ENCODE measurements at places on chromosomes 6 and 20. TPM values are rescaled to one million over a fixed set of nuclear protein-coding genes. Genes with fewer than 3 reads are reported as not detected.

- DNase-seq = no peak
These were observed 25.8 kb upstream of the PTPN1 start for GRCh38 chr20:50484271-50484976.

BPI gene
- not detected for total RNA-seq

- no peak for DNase-seq
These were observed 3.0 kb upstream of the TGM2 start for GRCh38 chr20:38167851-38168760.

SLC17A1 gene
- total RNA-seq = not detected

DNA sequence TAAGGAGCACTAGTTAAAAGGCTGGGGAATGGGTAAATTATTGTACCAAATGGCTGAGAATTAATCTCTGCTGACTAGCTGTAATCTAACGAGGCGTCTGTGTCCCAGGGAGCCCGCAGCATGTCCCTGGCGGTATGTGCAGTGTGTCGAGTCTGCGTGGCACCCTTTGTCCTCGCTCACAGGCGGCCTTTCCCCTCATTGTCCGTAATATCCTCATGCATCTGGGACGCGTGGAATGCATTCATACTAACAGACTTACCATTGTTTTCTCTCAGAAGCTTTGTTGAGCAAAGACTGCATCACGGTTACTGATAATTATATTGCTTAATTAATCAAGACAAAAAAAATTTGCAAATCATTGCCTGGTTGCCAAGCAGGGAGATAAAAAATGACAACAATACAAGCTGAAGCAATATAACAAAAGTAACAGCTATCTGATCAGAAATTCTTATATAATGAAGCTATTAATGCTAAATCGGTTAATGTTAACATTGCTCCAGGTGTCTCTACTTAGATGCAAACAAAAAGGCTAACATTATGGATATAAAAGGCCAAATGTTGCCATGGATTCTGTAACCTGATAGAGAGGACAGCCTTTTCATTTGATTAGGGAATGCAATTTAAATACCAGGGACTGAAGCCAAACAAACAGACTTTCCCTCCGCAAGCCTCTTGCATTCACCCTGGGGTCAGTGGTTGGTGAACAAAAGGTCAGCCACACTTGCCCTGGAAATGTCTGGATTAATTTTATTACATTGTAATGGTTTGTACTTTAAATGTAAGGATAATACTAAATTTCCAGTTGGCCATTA is 124.8 kb downstream of the INSM1 start:
- no peak for DNase-seq

DNA sequence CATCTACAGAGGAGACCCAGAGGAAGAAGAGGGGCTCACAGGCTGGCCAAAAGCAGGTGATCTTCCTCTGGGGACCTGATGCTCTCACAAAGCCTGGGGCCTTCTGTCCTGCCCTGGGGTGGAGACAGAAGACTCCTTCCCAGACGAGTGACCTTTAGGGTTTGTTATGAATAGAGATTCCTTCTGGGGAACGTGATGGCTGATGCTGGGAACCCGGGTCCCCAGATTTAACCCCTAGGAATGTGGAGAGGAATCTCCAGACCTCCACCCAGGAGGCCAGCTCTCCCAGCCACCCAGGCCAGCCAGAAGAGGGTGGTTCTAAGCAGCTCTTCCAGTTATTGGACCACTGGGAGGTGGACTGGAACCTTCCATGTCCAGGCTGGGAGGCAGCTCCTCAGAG is 16.8 kb upstream of the CCN5 start:
- DNase-seq = no peak

DNA sequence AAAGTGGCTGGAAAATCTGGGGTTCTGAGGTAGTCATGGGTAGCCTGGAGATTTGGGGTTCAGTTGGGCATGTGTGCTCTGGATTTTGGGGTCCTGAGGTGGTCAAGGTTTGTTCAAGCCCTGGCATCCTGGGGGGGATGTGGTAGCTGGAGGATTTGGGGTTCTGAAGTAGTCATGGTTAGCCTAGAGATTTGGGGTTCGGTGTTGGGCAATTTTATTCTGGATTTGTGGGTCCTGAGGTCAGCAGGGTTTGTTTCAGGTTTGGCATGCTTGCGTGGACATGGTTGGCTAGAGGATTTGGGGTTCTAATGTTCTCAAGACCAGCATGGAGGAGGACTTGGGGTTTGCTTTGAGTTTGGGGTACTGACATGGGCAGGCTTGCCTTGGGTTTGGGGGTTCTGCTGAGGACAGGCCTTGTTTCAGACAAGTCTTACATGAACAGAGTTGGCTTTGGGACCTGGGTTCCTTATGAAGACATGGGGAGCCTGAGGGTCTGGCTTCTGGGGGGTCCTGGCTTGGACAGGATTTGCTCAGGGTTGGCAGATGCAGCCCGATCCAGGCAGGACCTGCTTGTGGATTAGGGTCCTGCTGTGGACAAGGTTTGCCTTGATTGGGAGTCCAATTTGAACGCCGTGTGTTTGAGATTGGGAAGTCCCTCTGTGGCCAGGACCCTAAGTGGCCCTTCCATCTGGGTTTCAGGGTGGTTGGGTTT is 906 bp downstream of the ANKRD60 start:
- DNase-seq = no peak

ID4 gene
- total RNA-seq = 45.9 TPM

DNA sequence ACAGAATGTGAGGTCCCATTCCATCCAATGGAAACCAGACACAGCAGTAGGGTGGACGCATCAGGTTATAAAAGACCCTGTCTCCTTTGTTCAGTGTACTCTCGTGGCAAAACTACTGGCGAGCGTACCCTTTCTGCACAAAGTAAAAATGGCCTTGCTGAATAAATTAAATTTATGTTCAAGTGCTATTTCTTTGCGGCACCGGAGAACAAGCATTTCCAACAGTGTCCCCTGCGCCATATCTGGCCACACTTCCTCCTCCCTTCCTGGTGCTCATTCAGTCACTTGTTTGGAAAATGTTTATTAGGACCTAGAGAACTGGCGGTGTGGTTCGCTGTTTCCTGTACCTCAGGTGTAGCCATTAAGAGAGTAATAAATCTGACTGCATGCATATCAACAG is 46.9 kb upstream of the DACT2 start:
- DNase-seq = no peak

MTHFD1L gene
- 3.5 TPM for total RNA-seq

GRCh38 chr6:445571-446417 is 54.2 kb downstream of the IRF4 start:
- DNase-seq = no peak

- DNase-seq = no peak
These were observed 22.7 kb downstream of the PTPRT start for GRCh38 chr20:43167021-43167420.

GRCh38 chr6:41442800-41443501 is 103.2 kb upstream of the FOXP4 start:
- DNase-seq = peak; percentile 38

ARMC12 gene
- 0.29 TPM for total RNA-seq

GRCh38 chr20:16566080-16566479 is 7.2 kb downstream of the KIF16B start:
- no peak for DNase-seq

DNA sequence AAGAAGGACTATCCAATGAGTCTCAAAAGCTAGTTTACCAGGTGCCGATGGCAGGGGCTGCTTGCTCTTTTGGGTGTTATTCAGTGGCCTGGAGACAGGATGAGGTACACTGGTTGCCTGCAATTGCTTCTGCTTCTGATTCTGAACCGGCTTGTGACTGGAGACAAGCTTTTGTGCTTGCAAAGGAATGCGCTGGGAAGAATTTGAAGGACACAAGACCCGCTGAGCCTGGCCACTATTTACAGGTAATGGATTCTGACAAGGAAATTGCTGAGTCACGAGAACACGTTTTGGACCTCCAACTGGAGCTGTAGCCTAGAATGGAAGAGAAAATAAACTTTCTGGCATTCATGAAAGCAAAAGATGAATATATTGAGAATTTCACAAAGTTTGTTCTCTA is 5.8 kb downstream of the AURKA start:
- no peak for DNase-seq

DNA sequence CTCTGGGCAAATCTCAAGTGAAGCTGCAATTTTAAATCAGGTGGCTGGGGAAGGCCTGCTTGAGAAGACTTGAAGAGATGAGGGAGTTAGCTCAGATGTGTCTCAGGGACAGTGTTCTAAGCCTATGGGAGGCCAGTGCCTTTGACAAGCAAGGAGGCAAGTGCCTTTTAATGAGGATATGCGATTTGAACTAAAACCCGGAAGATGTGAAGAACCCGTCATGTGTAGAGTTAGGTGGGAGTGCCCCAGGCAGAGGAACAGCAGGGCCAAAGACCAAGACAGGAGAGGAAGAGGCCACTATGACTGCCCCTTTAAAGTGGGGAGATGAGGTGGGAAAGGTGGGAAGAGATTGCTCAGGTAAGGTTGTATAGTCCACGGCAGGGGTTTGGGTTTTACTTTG is 71.9 kb downstream of the SLX4IP start:
- DNase-seq = no peak

DNA sequence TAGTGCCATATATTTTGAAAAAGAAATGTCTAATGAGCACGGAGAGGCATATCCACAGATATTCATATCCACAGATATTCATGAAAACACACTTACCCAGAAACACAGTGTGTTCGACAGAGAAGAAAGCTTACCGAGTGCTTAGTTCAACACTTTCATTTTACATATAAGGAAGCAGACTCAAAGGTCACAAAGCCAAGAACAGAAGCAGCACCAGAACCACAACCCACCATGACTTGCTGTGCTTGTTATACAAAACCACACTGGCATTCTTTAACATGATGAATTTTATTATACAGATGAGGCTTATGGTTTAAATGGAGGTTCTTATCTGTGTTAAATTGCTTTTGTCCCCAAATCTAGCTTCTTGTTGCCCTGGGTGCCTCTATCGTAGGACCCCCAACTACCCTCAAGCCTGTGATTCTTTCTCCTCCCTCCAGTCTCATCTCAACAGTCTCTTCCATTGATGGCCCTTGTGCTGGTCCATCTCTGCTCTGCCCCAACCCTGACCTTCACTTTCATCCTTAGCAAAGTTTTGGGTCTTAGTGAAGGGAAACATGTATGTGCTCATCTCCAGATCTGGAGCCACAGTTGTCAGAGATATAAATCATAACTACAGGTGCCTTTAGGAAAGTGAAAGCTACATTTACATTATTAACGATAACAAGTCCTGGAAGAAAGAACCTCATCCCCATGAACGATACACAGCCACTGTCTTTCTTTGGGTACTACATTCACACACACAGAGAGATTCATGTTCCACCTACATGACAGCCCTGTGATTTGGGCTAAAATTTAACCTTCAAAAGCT is 40.0 kb downstream of the SF3B5 start:
- no peak for DNase-seq

DNA sequence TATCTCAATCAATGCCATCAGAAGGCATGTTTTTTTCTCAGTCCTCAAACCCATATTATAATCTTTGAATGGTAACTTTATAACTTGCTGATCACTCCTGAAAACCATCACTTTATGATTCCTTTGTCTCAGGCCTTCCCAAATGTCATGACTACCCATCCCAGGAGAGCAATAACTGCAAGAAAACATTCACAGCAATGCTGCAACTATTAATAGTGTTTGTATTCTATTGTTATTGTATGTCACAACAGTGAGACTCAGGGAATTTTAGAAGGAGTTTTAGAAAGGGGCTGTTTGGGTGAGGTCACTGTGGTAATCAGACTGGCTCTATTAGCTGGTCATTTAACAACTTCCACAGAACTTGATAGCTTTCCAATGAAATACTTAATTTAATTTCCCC is 301.4 kb upstream of the TBX18 start:
- DNase-seq = no peak

DNA sequence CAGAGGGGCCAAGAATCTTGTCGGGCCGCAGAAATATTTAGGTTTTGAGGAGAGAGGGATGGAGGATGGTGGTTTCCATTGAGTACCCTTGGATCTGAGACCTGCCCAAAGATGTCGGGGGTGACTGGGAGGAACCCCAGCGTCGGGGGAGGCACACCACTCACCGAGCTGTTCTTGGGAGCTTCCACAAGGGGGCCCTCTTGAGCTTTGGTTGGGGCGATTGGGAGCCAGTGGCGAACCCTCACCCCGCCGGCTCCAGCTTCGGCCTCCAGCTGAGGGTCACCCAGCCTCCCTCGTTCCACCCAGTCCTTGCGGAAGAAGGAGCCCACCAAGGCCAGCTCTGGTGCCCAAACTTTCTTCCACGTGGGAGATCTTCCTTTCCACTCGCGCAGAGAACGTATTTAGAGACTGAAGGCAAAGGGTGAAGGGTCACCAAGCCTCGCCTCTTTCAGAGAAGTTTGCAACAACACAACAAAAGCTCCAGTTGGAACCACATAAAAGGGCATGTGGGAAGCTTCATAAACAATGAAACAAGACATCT is 33.6 kb downstream of the APCDD1L start:
- DNase-seq = no peak

HCK gene
- 27.4 TPM for total RNA-seq

- no peak for DNase-seq
These were observed 305.9 kb downstream of the LAMA2 start for GRCh38 chr6:129188795-129189194.

RSPO3 gene
- total RNA-seq = 23.3 TPM

OLIG3 gene
- not detected for total RNA-seq

DNA sequence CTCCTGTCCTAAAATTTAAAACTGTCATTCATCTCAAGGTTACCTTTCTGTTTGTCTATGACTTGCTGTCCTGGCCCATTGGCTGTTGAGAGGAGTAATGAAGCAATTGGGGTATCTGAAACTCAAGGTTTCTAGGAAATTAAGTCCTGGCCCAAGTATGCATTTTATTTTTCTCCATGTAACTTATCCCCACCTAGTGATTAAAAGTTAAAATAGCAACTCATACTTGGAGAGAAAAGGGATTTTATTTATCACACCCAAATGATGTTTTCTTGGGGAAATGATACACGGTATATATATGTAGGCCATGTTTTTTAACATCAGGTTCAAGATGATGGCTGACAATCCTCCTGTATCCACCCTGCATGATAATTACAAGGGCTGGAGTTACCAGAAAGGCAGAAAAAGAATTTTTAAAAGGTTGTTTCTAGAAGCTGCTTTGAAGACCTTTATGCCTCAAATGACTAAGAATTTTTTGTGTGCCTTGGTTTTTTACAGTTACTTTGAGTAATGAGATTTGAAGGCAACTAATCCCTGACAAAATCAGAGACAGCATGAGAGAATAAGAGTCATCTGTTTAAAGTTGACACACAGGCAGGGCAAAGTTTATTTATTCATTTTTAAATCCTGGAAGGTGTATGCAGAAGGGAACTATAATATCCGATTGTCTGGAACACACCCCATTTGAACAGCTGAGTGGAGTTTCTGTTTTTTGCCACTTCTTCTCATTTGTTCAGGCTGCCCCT is 28.9 kb upstream of the C6orf58 start:
- DNase-seq = no peak

GRCh38 chr6:135876058-135876457 is 24.6 kb downstream of the PDE7B start:
- no peak for DNase-seq

OR14J1 gene
- total RNA-seq = not detected

All from breast epithelium (tissue), 4 donors.